ENCODE measurements at places on chromosomes 4 and X. TPM values are rescaled to one million over a fixed set of nuclear protein-coding genes. Genes with fewer than 3 reads are reported as not detected.

GRCh38 chr4:82797040-82797404, 1.6 kb downstream of the SCD5 start:
- DNase-seq, result no peak

GRCh38 chr4:24476282-24476681, 108.1 kb downstream of the DHX15 start:
- DNase-seq, result no peak

GRCh38 chr4:146545102-146545501, 23.4 kb upstream of the SLC10A7 start:
- DNase-seq, result no peak

DNA sequence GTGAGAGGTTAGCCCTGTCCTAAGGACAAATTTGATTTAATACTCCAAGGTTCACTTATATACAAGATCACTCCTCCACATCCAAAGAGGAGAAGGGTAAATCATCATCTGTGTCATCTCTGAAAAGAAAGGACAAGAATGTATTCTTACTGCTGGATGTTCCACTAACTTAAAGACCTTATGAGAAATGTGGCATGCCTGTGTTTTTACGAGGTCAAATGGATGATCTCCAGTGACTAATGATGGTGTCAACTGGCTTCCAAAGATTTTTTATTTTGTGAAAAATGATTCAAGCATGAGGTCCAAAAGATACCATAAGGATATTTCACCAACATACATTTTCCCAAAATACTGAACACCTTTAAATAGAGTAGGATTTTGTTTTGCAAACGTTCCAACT, 143.4 kb downstream of the PTCHD1 start:
- DNase-seq, result no peak

CLIC2 gene
- 8.2 TPM for total RNA-seq
